ENCODE measurements at places on chromosomes 11 and 22.

DNA sequence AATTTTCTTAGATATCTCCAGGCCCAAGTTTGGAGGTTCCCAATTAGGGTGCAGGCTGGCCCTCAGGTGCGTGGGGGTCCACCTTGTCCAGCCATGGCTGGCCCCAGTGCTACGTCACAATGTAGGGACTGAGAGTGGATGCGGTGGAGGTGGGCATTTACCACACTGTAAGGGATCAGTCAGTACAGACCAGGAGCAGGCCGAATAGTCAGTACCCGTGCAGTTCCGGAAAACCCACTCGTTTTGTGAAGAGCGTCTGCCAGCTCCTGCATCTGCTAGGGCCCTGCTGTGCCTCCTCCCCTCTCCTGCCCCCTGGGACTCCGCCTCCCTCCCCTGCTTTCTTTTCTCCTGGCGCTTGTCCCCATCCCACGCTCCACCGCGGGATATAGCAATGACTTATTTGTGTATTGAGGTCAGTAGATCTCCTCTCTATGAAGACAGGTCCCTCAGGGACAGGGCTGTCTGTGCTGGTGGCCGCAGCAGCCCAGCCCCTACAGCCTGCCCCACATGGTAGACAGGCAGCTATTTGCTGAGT, 50.4 kb upstream of the SEPTIN5 start:
- peak; percentile 75 for DNase-seq

DNA sequence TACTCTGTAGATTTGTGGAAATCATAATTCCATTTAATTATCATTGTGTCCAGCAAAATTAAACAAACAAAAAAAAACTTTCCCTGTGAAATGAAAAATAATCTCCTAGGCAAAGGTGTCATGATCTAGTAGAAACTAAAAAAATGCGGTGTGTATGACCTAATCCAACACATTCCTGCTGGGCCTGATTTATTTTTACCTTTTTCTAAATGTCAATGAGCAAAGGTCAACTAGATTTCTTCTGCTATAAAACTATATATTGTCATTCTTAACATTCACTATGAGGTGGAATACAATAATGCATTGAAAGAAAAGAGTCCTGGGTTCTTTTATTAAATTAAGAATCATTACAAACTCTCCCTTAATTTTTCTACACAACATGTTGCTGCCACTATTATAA, 57.1 kb upstream of the MN1 start:
- no peak for DNase-seq

DNA sequence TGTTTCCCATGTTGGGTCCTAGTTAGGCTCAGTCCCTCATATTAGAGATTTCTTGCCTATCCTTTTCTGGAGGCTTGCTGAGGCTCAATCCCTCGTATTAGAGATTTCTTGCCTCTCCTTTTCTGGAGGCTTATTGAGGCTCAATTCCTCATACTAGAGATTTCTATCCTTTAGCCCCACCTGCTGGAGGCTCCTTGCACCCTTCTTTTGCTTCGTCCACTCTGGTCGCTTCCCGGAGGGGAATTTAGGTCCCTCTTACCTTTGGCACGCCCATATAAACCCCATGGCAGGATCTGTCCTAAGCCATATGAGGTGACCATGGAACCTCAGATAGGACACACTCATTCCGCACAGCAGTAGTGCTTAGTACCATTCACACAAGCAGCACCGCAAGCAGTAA, 15.9 kb downstream of the CYP2D6 start:
- DNase-seq = no peak

DNA sequence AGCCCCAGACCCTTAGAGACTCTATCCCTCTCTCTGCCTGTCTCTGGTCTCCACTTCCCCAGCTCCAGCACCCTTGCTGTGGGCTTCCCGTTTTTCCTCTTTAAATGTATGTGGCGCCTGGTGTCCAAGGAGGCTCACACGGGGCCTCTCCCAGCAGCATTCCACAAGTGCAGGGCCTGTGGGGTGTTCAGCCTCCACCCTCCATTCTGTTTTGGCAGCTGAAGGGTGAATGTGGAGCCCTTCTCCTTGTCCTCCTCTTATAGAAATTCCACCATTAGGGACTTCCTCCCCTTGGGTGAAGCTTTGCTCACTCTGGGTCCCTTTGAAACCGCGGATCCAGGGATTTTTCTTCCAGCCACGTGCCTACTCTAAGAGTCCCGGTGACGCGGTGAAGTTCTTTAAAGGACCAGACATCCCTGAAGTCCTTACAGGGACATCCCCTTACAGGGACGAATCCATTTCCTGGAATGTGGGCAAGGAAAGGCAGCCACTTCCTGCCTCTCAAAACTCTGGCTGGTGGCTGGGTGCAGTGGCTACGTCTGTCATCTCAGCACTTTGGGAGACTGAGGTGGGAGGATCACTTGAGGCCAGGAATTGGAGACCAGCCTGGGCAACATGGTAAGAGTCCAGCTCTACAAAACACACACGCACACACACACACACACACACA, 1.6 kb upstream of the TSPAN18 start:
- DNase-seq = no peak

GRCh38 chr11:19370100-19370861, 129.5 kb upstream of the E2F8 start:
- no peak for DNase-seq

DNA sequence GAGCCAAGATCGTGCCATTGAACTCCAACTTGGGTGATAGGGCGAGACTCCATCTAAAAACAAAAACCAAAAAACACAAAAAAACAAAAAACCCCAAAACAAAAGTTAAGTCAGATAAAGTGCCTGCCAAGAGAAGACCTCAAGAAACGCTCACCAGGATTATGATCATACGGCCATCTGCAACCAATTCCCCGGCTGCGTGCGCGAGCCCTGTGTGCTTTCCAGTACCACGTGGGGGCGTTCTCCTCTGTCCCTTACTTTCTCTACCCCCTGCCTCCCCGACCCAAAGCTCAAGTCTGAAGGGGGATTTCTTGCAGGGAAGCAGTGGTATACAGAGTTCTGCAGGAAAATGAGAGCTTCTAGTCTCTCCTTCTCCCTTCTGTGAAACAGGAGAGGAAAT, 10.5 kb upstream of the RPS19BP1 start:
- DNase-seq = no peak

GRCh38 chr11:133821776-133822175, 23.5 kb downstream of the SPATA19 start:
- no peak for DNase-seq

GRCh38 chr11:76119779-76120178, 86.5 kb downstream of the WNT11 start:
- DNase-seq = no peak

DNA sequence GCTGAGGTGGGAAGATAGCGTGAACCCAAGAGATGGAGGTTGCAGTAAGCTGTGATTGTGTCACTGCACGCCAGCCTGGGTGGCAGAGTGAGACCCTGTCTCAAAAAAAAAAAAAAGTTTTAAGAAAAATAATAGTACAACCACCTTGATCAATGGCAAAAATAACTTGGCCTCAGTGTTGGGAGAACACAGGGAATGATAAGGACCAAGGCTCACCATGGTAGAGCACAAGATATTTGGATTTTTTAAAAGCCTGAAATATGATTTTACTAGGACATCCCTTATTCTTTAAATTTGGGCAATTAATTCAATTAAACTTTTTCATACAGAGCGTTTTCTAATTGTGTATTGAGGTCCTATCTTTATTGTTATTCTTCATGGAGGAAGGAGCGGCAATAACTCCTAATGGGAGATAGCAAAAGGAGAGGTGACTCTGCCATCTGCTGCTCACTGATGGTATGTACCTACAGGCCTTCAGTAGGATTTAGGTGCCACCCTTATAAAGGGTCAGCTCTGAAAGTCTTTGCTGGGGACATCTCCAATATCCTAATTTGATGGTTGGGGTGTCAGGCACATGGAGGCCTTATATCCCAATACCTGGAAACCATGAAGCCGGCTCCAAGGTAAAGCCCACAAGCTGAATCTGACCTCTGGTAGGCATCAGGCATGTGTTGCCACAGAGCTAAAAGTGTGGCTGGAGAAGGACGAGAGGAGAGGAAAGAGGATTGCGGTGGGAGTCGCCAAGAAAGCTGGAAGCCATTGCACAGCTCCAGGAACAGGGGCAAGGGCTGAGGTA, 21.9 kb upstream of the POLD3 start:
- DNase-seq = no peak

GRCh38 chr22:35150183-35151107, 84.5 kb downstream of the ISX start:
- no peak for DNase-seq

- peak; percentile 78 for DNase-seq
Observed at GRCh38 chr22:49965091-49966040, 4.8 kb downstream of the PIM3 start.

DNA sequence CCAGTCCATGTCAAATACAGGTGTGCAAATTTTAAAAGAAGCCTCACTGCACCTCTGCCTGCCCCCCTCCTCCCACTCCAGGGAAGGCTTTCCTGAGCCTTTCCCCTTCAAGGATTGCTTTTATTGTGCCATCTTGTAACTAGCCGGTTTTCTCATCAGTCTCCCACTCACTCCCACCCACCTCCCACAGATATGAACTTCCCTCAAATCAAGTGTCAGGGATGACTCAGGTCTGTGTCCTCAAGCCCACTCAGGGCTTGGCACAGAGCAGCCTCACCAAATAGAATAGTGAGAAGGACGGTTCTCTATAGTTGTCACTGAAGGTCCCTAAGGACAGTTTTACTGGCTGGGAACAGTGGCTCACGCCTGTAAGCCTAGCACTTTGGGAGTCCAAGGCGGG, 43.0 kb downstream of the THAP12 start:
- no peak for DNase-seq

GRCh38 chr11:7905961-7906429, 25.1 kb downstream of the OR10A6 start:
- DNase-seq = no peak

DNA sequence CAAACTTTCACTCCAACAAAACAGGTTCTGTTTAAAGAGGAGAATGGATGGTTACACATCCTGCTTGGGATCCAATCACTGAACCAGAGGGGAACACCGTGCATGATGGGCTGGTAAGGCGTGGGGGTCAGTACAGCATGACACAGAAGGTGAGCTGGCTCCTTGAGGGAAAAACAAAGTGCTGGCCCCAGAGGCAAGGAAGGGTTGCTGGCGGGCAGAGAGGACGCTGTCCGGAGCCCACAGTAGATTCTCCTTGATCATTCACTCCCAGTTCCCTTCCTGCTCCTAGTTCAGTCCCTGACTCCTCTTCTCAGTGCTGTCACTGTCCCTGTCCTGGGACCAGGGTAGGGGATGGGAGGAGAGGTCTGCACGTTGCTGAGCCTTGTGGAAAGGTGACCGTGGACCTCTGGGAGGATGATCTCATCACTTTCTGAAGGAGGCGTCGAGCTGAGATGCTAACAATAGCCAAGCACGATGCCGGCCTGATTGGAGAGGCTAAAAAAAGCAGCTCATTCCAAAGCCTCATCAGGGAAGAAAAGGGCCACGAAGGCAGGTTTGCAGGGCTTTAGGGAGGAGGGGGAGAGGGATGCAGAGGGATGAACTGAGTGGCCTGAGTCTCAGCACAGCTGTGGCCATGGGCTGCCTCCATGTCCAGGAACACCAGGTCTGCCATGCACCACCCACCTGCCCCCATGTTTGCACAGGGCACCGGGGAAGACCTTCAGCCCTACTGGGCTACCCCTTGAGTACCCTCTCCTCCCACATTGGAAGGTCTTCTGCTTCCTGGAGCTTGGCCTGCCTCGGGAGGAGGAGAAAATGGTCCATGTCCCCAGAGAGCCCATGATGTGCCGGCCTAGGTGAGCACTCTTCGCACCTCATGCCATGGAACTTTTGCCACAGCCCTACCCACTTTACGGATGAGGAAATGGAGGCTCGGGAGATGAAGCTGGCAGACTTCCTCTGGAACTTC, 72.7 kb upstream of the RTL6 start:
- peak; percentile 60 for DNase-seq

GRCh38 chr22:25964961-25965730, 204.1 kb upstream of the SEZ6L start:
- DNase-seq = no peak

DNA sequence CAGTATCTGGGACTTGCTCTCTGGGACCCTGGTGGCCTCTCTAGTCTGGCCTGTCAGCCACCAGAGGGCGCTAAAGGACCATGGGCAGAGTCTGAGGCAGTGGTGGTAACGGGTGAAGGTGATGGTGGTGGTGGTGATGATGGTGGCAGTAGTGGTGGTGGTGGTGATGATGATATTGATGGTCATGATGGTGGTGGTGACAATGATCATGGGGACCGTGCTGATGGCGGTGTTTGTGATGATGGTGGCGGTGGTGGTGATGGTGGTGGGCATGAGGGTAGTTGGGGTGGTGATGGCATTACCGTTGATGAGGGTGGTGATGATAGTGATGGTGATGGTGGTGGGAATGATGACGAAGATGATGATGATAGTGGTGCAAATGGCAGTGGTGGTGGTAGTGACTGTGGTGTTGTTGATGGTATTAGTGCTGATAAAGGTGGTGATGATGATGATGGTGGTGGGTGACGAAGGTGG, 16.0 kb downstream of the TRPM5 start:
- DNase-seq = no peak

DNA sequence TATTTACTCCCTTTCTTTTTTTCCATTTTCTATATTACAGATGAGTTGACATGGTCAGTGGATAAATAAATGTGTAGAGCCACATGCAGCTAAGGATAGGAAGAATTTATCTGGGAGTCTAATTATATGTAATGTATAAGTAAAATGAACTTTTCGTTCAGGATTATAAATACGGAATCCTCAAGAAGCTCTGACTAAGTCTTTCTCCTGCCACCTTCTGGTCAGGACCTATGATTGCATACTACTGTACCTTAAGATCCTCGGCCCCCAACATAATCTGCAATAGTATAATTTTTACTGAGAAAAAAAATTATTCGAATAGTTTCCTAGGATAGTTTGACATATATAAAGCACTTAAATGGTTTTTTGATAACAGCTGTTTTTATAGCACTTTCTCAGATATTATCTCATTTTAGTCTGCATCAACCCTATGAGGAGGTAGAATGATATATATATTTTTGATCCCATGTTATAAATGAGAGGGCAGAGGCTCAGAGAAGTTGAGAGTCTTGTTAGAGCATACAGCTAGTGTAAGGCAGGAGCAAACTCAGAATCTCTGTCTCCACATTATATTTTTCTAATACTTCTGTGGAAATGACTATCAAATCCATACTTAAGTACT, 36.1 kb downstream of the CCDC90B start:
- DNase-seq = no peak

- no peak for DNase-seq
Observed at GRCh38 chr11:48064306-48064705, 83.9 kb downstream of the PTPRJ start.

All from suprapubic skin (tissue), 4 donors.